ENCODE measurements at places on chromosomes 1 and 21.

GRCh38 chr1:31683997-31684396 is 19.8 kb downstream of the COL16A1 start:
- no peak for DNase-seq

- DNase-seq: no peak
Measured at GRCh38 chr1:231973830-231974229, 347.2 kb downstream of the DISC1 start.

- peak; percentile 10 for DNase-seq
Measured at GRCh38 chr1:230636575-230637148, 5.6 kb upstream of the COG2 start.

DNA sequence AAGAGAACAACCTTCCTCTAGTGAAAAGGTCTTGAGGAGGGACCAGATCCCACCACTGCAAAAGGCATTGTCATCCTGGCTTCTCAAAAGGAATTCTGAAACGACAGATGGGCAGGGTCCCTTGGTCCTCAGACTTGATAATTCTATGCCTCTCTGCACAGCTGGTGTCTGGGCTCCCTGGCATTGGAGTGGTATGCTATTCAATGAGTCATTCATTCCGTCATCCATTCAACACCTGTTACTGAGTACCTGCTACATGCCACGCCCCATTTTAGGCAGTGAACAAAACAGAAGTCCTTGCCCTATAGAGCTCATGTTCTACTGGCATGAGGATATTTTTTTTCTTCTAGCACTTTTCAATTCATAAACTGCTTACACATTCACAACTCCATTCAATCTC is 45.8 kb upstream of the HMGB4 start:
- no peak for DNase-seq

DNA sequence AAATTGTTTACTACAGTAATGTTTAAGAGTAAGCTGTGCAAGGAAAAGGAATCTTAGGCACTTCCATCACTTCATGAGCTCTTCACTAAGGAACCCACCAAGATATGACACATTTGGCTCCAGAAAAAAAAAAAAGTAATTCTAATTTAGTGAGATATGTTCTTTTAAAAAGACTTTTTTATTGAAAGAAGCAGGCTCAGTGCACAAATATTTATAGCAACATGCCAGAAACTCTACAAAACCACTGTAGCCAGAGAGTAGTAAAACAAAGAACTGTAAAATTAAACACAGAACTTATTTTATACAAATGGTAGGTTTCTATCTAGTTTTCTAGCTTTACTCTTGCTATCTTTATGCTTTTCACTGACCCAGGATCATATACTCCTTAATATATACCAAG is 434.6 kb upstream of the ADGRL2 start:
- no peak for DNase-seq

- DNase-seq: no peak
Measured at GRCh38 chr1:199283794-199284193, 645.0 kb downstream of the PTPRC start.

- no peak for DNase-seq
Measured at GRCh38 chr1:181784039-181784683, 277.4 kb downstream of the ZNF648 start.

- DNase-seq: no peak
Measured at GRCh38 chr1:52657702-52658101, 24.7 kb downstream of the SHISAL2A start.

DNA sequence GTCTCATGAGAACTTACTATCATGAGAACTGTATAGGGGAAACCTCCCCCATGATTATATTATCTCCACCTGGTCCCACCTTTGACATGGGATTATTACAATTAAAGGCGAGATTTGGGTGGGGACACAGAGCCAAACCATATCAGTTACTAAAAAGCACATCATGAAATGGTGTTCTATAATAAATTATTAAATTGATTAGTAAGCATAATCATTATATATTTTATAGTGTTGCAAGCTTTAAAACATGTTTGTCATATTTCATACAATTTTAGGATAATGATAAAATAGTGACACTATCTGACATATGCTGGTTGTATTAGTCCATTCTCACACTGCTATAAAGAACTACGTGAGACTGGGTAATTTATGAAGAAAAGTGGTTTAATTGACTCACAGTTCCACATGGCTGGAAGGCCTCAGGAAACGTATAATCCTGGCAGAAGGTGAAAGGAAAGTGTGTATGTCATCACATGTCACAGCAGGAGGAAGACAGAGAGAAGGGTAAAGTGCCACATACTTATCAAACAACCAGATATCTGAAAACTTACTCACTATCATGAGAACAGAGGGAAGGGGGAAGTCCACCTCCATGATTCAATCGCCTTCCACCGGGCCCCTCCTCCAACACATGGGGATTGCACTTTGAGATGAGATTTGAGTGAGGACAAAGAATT is 539.2 kb upstream of the OLFM3 start:
- no peak for DNase-seq

DNA sequence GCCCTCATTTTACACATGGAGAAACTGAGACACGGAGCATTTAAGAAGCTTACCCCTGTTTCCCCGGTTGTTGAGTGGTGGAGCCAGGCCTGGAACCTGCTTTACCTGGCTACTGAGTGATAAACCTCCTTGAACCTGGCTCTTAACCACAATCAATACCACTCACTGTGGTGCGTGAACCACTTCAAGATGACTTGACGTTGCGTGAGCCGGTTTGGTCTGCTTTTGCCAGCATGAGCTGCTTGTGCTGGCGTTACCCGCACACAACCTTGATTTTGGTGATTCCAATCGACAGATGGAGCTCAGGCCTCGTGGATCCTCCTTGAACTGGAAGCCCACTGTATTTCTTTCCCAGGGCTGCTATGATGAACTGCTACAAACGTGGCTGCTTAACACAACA is 6.1 kb upstream of the TINAGL1 start:
- DNase-seq: no peak

- DNase-seq: no peak
Measured at GRCh38 chr1:169565335-169566271, 20.7 kb downstream of the F5 start.

DNA sequence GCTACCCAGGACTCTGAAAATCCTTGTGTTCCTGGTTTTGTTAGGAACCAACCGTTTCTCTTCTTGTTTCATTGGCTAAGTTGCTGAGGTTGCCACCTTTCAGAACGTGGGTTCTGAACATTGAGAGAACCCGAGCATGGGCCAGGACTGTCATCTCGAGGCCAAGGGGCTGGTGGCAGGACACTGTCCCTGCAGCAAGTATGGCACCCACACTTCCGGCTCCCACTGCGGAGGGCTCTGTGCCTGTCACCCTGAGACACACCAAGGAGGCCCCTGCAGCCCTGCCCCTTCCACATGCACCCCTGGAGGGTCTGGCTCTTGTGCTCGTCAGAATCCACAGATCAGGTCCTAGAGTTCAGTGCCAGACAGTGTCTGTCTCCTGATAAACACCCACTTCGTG is 39.1 kb upstream of the LRRC3 start:
- DNase-seq: no peak

DNA sequence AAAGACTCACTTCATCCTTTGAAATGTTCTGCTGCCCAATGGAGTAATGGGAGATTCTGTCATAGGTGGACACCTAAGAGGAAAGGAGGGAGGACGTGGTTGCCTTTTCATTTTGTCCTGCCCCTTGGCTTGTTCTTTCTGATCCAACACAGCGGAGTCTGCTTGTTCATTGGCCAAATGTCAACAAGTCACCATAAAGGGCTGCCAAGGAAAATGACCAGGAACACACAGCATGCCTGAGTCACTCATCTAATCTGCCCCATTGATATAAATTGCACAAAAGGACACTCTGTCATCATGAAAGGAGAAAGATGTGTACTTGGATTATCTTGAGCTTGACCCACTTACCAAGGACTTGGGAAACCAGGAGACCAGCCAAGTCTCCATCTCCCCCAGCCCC is 422.9 kb downstream of the SETD4 start:
- DNase-seq: no peak

- DNase-seq: no peak
Measured at GRCh38 chr1:183911285-183911684, 106.4 kb downstream of the RGL1 start.

GRCh38 chr1:180976191-180976590 is 46.5 kb downstream of the STX6 start:
- DNase-seq: no peak

- DNase-seq: no peak
Measured at GRCh38 chr21:39675993-39676661, 63.4 kb downstream of the B3GALT5 start.

- no peak for DNase-seq
Measured at GRCh38 chr1:225746361-225747179, 31.1 kb upstream of the SRP9 start.

DNA sequence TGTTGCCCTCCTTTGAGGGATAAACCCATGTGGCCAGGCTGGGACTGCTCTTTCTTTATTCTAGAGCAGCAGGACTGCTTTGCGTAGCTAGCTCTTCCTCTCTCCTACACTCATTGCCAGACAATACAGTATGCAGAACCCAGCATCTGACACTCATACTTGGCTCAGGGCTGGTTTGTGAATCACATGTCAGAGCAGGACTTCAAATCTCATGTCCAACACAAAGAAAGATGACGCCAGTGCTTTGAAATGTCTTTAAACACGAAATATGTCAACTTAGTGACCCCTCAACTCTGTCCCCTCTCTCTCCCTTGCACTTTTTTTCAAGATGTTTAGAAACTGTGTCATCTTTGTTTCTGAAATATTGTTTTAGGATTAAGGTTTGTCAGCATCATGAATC is 135.0 kb downstream of the TGFB2 start:
- DNase-seq: no peak

- no peak for DNase-seq
Measured at GRCh38 chr1:182564406-182565004, 24.6 kb downstream of the RNASEL start.

- DNase-seq: no peak
Measured at GRCh38 chr1:114607223-114607622, 25.8 kb upstream of the BCAS2 start.

- no peak for DNase-seq
Measured at GRCh38 chr1:211331011-211331709, 4.5 kb downstream of the TRAF5 start.

DNA sequence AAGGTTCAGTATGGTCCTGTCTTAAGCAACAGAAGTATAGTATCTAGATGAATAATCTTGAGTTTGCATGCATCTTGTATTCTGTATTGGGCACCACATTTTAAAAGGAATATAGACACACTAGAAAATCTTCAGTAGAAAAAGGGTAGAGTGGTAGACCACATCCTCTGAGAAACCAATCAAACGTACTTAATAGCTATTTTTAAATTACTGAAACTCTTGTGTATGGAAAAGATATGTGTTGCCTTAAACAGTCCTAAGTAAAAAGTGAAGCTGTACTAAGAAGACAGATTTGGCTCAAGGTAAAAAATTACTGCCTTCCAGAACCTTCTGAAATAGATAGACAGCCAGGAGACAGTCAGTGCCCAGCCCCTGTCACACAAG is 3.1 kb downstream of the CTXND2 start:
- no peak for DNase-seq

DNA sequence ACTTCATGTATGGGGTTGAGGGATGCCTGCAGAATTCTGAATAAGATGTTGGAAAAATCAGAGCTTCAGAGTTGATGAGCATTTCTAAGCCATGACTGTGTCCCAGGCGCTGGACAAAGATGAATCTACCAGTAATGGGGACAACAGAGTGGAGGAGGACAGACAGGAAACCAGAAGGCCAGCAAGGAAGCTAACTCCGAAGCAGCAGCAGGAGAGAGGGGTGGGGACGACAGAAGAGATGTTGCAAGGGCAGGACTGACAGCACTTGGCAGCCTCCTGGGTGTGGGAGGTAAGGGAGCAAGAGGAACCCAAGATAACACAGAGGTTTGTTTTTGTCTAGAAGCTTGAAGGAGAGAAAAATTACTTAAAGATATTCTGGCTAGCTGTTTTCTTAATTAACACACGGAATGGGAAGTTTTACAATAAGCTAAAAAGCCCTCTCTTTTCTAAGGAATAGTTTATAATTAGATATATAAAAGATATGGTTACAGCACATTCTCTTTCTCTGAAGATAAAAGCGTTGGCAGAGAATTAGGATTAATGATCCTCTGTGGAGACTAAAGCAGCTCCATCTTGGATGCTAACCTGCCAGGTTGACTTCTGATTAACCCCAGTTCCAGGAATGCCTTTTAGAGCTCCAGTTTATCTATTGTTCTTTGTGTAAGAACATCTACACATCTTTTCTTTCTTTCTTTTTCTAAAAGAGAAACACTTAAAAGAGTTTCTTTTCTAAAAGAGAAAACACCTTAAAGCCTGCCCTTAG is 92.7 kb downstream of the TENT5C start:
- no peak for DNase-seq

DNA sequence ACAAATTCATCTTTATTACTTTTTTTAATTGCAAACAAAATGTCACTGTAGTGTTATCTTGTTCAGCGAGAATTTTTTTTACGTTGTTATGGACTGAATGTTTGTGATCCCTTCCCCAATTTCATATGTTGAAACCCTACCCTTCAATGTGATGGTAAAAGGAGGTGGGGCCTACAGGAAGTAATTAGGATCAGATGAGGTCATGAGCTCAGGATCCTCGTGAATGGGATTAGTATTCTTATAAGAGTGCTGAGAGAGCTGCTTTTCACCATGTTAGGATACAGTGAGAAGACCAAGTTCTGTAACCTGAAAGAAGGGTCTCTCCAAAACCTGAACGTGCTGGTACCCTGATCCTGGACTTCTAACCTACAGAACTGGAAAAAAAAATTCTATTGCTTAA is 646.0 kb upstream of the TMPRSS15 start:
- no peak for DNase-seq

DNA sequence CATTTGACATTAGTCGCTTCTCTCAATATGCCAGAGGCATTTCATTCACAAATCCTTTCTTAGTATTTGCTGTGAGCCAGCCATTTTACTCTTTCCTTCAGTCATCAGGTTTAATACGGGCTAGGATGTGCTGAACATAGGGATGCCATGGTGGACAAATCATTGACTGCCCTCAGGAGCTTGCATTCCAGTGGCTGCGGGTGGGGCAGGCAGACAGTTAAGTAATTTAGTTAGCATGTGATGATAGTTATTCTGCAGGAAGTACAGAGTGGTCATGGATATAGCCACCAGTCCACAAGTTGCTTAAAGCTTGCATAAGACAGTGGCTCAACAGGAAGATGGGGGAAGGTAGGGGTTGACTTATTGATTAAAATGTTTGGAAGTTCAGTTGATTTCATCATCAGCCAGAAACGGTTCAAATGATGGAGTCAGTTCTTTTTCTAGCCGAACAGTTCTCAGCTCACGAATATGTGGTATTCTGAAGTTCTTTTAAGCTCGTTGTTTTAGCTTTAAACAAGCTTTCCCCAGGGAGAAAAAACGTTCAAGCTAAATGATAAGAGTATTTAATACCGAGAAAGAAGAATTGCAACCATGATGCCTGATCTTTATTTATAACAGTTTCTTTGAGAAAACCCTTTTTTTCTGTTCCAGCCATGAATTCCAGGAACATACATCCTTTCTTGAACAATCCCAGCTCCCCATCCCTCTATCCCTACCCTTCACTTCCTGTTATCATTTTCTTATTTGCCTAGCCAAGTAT is 1.4 kb downstream of the SLC22A15 start:
- DNase-seq: no peak

DNA sequence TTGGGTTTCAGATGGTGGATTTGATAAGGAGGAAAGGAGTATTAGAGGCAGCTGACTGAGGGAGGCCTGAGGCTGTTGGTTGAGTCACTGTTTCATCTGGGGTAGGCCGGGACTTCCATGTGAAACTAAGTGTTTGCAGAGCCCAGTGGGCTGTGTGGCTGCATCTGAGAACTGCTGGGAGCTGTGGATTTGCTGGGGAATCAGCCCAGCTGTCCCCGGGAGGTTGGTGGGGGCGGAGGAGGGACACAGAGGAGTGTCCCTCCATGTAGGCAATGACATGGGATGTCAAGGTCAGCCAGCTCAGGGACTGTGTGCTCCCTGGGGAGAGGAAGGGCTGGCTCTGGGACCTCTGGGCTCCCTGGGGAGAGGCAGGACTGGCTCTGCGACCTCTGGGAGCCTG is 36.4 kb downstream of the SLC2A7 start:
- no peak for DNase-seq

Measured in stimulated activated naive CD4-positive, alpha-beta T cell treated with Interleukin-2 at 50 U/mL for 16 hours (primary cell).